ENCODE measurements at places on chromosomes 13 and 19. TPM values are rescaled to one million over a fixed set of nuclear protein-coding genes. Genes with fewer than 3 reads are reported as not detected.
A peak's percentile ranks its signal among the peaks of the same experiment; 100 is the strongest.

Gene ETV2
- polyA plus RNA-seq, result 0.33 TPM

Gene CTXN1
- 2.2 TPM for polyA plus RNA-seq

- DNase-seq, result no peak
Measured at GRCh38 chr13:98939660-98940191, 38.1 kb downstream of the DOCK9 start.

GRCh38 chr19:37902668-37903067 is 3.7 kb downstream of the WDR87 start:
- DNase-seq, result peak; percentile 34

DNA sequence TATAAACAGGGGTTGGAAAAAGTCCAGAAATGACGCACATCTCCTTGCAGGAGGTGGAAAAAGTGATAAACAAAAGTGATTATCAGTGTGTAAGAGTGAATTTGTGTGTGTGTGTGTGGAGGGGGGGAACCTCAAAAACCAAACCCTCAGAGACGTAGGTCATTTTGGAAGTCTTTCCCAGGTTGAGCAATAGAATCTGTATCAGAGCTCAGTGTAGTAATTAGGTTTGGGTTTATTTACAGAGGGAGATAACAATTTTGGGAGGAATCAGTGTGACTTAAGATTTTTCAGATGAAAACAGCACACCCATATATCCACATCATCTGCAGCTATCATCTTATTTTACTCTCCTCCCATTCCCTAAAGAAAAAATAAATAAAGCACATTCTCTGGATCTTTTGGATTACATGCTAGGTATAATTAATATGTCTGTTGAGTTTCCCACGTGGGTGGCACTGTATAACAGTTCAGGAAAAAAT is 406.4 kb downstream of the FGF9 start:
- DNase-seq, result no peak

GRCh38 chr19:35353635-35354034 is 4.6 kb upstream of the FFAR3 start:
- DNase-seq, result no peak

- no peak for DNase-seq
Measured at GRCh38 chr13:22080832-22081231, 410.0 kb downstream of the FGF9 start.

All from AG04450 (cell line).